NT2/D1 (cell line): ENCODE measurements at places on chromosomes 12 and 14.

- DNase-seq, result no peak
These were observed 1.5 kb downstream of the P3H3 start for GRCh38 chr12:6829536-6830220.

GRCh38 chr12:53676656-53677015 is 753 bp upstream of the ATP5MC2 start:
- peak; percentile 56 for DNase-seq

- DNase-seq, result no peak
These were observed 89.7 kb downstream of the TMTC1 start for GRCh38 chr12:29694002-29694401.

DNA sequence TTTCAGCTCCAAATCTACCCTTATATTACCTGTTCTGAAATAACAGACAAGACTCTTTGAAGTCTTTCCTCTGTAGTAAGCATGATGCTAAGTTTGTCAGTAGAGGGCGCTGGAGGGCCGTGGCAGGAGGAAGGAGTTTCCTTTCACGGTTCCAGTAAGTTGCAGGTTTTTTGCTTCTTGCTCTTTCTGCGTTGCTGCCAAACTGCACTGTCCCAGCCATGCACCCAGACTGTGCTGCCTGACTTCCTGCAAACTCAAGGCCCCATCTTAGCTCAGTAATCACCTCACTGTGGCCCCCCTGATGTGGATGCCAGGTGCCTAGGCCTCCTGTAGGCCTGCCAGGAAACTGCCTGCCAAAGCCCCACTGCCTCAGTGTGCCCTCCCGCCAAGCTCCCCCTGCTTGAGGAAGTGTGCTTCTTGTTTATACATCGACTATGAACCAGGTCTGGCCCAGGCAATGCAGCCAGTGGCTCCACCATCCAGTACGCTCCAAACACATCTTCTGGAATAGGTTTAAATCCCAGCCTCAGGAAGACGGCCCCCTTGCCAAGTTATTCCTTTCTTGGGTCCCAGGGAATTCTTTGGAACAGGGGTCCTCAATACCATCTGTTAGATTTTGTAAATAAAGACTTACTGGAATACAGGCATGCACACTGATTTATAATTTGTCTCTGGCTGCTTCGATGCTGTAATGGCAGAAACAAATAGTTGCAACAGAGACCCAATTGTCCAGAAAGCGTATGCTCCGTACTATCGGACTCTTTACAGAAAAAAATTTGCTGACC is 193.7 kb upstream of the LRIG3 start:
- DNase-seq, result peak; percentile 79

GRCh38 chr12:132049442-132049841 is 94.7 kb downstream of the DDX51 start:
- DNase-seq, result no peak

GRCh38 chr14:56122301-56122700 is 4.1 kb downstream of the PELI2 start:
- no peak for DNase-seq

DNA sequence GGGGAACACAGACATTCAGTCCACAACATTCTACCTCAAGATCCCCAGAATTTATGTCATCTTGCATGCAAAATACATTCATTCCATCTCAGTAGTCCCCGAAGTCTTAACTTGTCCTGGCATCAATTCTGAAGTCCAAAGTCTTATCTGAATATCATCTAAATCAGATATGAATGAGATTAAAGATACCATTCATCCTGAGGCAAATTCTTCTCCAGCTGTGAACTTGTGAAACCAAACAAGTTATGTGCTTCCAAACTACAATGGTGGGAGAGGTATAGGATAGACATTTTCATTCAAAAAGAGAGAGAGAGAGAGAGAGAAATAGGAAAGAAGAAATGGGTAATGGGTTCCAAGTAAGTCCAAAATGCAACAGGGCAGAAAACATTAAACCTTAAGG is 390.6 kb downstream of the DPF3 start:
- DNase-seq, result no peak

GRCh38 chr14:105497671-105498429 is 6.8 kb downstream of the TEDC1 start:
- no peak for DNase-seq

DNA sequence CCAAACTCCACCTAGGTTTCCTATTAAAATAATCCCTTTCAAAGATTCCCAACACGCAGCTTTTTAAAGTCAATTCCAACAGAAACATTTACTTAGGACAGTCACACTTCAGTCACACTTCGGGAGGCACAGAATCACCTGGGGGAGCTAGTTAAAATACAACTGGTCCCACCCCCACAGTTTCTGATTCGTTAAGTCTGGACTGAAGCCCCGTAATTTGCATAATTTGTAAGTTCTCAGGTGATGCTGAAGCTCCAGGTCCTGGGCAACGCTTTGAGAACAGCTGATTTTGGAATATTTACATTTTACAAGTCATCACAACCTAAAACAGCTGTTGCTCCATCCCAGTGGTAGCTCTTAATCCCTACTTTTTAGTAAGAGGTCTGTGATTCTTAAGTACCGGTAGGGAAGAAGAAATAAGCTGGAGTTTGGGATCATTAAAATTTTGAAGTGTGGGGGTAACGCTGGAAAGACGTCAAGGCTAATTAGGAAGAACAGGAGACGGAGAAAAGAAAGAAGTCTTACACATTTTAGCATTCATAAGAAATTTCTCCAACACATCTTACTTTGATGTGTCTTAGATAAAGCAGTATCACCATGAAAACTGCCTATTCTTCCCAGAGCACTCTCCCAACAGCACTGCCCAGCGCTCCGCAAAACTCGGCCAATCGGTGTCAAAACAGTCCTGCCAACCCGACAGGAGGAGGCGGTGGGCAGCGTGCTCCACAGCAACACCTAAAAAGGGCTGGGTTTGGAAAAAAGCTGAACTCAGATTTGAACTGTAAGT is 1.1 kb downstream of the IPO8 start:
- no peak for DNase-seq
